ENCODE measurements at places on chromosomes 13 and 19. TPM values are rescaled to one million over a fixed set of nuclear protein-coding genes. Genes with fewer than 3 reads are reported as not detected.

DNA sequence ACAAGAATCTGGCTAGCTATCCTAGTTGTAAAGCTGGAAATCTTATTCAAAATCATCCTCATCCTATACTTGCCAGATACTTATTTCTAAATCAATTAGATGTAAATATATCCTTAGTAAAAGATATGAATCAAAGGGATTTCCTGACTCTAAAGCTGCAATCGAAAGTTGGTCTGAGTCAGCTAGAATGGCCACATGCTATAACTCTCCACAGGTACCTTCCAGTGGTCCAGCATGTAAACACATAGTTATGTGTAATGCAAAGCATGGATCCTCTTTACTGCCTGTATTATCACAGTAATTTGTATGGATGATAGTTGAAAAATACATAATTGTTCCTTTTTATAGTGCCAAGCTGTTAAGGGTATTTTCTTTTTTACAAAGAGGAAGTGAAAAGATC lies 27.4 kb downstream of the SLITRK6 start:
- no peak for DNase-seq

DNA sequence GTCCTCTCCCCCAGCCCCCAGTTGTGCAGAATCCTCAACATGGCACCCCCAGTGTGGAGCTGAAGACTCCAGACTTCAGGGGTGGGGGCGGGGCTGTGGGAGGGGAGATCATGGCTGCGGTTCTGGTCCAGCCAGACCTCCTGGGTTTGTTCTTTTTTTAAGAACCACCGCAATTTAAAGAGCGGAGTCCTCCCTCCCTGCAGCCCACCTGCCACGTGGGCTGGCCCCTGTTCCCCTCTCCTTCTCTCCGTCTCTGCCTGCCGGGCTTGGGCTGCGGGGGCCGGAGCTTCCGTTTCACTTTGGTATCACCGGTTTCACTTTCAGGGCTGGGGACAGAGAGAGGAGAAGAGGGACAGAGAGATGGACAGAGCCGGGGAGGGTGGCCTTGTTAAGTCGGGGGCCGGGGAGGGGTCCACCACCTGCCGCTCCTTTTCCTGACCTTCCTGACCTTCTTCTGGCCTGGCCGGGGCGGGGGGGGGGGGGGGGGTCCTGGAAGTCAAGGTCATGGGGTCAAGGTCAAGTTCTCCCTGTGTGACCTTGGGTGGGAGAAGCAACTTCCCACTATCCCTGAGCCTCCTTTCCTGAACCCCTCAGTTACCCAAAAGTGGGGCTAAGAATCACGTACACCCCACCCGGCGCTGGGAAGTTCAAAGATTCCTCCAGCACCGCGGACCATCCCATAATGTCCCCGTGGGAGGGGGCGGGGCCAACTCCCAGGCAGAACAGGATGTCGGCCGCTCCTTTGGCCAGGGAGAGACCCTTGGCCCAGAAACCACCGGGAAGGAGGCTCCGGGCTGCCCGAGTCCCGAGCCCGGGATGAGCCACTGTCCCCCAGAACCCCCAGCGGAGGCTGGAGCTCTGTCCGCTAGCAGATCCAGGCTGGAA lies 11.3 kb upstream of the ZBTB7A start:
- DNase-seq: no peak

DNA sequence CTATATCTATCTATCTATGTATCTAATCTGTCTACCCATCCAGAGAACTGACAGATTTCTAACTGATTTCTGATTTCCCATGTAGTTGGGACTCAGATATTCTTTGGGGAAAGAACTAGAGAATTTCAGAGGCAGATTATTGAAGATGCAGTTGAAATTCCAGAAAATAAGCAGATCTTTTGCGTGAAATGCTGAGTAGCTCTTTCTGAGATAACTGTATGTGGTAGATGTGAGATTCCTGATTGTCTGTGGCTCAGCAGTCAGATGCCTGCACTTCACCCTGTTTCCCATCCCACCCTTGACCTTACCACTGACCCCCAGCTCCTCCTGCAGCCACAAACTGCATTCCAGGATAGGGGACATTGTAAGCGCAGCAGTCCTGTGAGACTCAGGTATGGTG lies 61.5 kb downstream of the DGKH start:
- no peak for DNase-seq

GRCh38 chr13:45048890-45049407 lies 59.6 kb downstream of the GPALPP1 start:
- no peak for DNase-seq

DNA sequence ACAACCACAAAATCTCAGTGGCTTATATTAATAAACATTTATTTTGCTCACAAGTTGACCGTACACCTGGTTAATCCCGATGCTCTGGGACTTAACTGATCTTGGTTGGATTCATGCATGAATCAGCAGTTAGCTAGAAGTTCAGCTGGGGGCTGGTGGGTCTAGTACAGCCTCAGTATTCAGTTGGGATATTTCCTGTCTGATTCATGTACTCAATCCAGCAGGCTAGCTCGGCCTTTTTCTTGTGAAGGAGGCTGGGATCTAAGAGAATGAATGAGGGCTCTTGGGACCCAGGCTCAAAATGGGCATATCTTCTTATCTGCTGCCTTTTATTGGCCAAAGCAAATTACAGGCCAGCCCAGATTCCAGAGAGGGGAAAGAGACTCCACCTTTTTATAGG lies 178.8 kb downstream of the KCTD12 start:
- DNase-seq: no peak

GRCh38 chr13:22223411-22223810 lies 552.5 kb downstream of the FGF9 start:
- DNase-seq: no peak

- no peak for DNase-seq
These were observed 763.1 kb upstream of the SLITRK1 start for GRCh38 chr13:84645196-84646012.

- no peak for DNase-seq
These were observed 31.7 kb downstream of the WASF3 start for GRCh38 chr13:26589226-26589625.

DNA sequence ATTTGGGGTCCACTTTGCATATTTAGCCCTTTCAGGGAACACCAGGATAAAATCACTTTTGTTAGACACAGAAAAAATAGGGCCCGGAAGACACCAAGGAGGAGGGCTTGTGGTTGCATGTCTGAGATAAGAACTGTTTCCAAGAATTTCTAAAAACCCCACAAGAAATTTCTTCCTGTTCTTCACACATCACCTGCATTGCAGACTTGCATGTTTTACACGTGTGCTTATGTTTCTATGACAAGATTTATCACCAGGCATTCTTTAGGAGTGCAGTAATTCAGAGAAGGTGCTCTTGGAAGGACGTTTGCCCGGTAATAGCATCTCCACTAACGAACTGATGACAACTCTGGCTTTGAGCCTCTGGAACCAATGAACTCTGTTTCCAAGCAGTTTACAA lies 7.1 kb upstream of the ACTL9 start:
- no peak for DNase-seq

- DNase-seq: no peak
These were observed 9.8 kb downstream of the IRS2 start for GRCh38 chr13:109776575-109776974.

GRCh38 chr19:11551603-11552235 lies 7.3 kb downstream of the ELOF1 start:
- DNase-seq: no peak

DNA sequence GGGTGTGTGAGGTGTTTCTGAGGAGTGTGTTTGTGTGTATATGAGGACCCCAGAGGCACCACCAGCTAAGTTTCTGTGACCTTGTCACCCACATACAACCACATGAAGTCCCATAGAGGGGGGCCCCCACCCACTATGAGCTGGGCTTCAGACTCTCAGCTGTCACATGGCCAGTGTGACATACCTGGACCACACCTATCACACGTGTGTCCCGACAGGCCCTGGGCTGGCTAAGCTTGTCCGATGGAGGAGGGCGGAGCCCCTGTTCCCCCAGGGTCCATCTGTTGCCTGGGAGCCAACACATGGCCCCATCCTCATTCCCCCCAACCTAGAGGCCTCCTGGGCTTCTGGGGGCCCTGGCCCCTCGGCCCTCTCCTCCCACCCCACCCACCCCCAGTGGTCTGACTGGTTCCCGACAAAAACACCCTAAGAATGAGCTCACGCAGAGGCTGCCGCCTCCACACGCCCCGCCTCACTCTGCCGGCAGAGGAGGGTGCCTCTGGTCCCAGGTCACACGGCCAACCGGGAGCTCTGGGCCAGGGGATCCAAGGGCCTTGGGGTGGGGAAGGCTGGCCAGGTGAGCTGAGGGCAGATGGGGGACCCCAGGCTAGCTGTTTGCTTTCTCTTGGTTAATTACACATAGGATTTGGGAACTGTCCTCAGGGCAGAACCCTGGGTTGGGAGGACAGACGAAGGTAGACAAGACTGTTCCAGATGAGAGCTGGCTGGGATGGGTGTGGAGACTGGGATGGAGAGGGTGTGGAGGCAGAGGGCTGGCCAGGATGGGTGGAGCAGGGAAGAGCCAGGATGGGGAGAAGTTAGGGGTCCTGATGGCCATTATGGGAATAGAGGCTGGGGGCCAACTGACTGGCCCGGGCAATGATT lies 4.3 kb downstream of the KLC3 start:
- no peak for DNase-seq

- DNase-seq: no peak
These were observed 321.7 kb downstream of the DLEU7 start for GRCh38 chr13:50521831-50522149.

DNA sequence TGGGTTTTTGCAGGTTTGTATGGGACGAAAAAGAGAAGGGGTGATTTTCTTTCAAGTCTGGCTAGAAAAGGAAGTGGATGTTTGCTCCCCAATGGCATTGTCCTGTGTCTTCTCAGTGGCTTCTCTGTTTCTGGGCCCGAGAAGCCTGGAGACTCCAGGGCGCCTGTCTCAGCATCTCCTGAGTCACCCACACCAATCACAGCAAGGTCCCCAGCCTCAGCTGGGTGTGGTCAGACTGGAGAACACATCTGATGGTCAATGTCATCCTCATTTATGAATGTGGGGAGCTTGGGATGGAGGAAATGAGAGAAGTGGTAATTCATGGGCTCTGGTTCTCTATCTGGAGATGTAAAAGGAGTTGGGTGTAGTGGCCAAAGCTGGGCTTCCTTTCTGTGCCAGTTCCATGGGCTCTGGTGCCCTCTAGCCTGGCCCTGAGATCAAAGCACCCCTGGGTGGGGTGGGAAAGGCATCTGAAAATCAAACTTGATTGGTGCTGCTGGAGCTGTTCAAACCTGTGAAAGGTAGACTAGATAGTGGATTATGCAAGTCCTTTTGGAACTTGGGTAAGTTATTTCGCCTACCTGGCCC lies 13.4 kb downstream of the RASL11A start:
- no peak for DNase-seq

GRCh38 chr19:17957149-17957849 lies 9.6 kb upstream of the KCNN1 start:
- no peak for DNase-seq

DNA sequence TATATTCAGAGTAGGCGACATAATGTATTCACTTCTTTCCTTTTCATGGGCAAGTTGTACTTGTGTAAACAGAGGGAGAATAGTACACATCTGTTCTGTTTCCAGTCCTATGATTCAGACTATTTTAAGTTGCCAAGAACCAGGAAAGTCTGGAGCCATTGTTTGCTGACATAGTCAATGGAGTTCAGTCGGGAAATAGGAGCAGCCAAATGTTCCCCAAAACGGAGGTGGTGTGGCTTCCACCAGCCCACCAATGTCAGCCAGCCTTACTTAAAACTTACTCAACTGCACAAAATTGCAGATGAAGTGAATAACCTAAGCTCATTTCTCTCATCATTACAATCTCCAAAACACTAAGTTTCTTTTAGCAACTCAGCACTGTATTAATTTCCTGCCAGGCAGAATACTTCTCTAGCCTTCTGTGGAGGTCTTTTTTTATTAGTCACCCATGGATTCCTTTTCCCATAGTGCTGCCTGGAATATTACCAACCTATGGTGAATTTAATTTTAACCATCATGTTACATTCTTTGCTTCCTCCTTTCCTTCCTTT lies 22.3 kb upstream of the CSNK1A1L start:
- DNase-seq: no peak

GRCh38 chr13:27018882-27019281 lies 152.7 kb downstream of the USP12 start:
- no peak for DNase-seq

- DNase-seq: no peak
These were observed 173.1 kb upstream of the RFC3 start for GRCh38 chr13:33644581-33645543.

GRCh38 chr19:18865106-18865972 lies 30.6 kb downstream of the CERS1 start:
- no peak for DNase-seq

DNA sequence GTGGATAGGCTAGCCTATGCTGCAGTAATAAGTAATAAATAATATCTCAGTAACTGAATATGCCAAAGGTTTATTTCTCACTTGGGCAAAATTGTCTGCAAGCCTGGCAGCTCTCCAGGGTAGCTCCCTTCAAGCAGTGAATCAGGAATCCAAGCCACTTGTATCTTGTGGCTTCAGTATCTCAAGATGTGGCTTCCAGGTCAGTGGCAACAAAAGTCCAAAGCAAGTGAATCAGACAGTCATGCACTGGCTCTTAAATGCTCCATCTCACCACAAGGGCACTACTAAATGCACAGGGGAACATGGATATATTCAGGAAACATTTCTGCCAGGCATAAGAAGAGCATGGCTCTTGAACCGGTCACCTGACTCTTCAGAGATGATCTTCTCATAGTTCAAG lies 126.3 kb downstream of the KCTD12 start:
- no peak for DNase-seq

DNA sequence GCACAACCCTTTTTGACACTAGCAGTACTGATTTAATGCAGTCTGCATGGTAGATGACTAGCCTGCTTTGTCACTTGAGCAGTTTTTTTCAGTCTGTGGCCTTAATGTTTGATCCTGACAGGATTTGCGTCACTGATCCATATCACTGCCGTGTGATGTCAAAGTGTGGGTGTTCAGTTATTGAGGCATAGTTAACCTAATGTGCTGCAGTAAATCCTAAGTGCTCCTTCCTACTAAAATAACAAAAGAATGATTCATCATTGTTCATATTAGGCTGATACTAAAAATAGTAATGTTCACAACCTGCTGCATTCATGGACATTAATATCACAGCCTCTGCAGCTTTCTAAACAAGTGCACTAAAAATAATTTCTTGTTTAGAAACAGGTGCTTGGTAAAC lies 121.9 kb upstream of the MLNR start:
- peak; percentile 63 for DNase-seq

GRCh38 chr19:17767559-17767958 lies 16.3 kb downstream of the FCHO1 start:
- DNase-seq: no peak

- DNase-seq: no peak
These were observed 8.3 kb downstream of the TRPM4 start for GRCh38 chr19:49165865-49166301.

TJP3 gene
- total RNA-seq: 1.7 TPM

ZSCAN1 gene
- not detected for total RNA-seq

TNFSF9 gene
- 12.3 TPM for total RNA-seq

ZNF112 gene
- total RNA-seq: 7.6 TPM

OR7C1 gene
- total RNA-seq: not detected

GSX1 gene
- not detected for total RNA-seq

LILRA2 gene
- total RNA-seq: not detected

HPN gene
- total RNA-seq: 1.6 TPM

CD177 gene
- 0.27 TPM for total RNA-seq

C1QTNF9 gene
- total RNA-seq: not detected

SHISA7 gene
- not detected for total RNA-seq

TM9SF2 gene
- total RNA-seq: 136 TPM

ZNF564 gene
- 7.9 TPM for total RNA-seq

APOE gene
- 98.1 TPM for total RNA-seq

ZNF816 gene
- total RNA-seq: 12.8 TPM

ZNF486 gene
- 24.6 TPM for total RNA-seq

IZUMO4 gene
- 3.8 TPM for total RNA-seq
